ENCODE measurements at places on chromosomes 4 and X. TPM values are rescaled to one million over a fixed set of nuclear protein-coding genes. Genes with fewer than 3 reads are reported as not detected.

CT45A1 gene
- not detected for total RNA-seq

MID2 gene
- 3.7 TPM for total RNA-seq

FAM133A gene
- not detected for total RNA-seq

MAGEA9 gene
- not detected for total RNA-seq

RNF128 gene
- total RNA-seq = 47.4 TPM

TEX13B gene
- not detected for total RNA-seq

PROM1 gene
- 3.8 TPM for total RNA-seq

- no peak for DNase-seq
These were observed 119.1 kb downstream of the HMGN5 start for GRCh38 chrX:81082649-81083048.

- DNase-seq = no peak
These were observed 60.9 kb upstream of the PRPS1 start for GRCh38 chrX:107567370-107567769.

GRCh38 chrX:152619897-152620296 is 17.8 kb upstream of the GABRQ start:
- no peak for DNase-seq

- no peak for DNase-seq
These were observed 21.0 kb downstream of the CEP44 start for GRCh38 chr4:174304664-174305063.

DNA sequence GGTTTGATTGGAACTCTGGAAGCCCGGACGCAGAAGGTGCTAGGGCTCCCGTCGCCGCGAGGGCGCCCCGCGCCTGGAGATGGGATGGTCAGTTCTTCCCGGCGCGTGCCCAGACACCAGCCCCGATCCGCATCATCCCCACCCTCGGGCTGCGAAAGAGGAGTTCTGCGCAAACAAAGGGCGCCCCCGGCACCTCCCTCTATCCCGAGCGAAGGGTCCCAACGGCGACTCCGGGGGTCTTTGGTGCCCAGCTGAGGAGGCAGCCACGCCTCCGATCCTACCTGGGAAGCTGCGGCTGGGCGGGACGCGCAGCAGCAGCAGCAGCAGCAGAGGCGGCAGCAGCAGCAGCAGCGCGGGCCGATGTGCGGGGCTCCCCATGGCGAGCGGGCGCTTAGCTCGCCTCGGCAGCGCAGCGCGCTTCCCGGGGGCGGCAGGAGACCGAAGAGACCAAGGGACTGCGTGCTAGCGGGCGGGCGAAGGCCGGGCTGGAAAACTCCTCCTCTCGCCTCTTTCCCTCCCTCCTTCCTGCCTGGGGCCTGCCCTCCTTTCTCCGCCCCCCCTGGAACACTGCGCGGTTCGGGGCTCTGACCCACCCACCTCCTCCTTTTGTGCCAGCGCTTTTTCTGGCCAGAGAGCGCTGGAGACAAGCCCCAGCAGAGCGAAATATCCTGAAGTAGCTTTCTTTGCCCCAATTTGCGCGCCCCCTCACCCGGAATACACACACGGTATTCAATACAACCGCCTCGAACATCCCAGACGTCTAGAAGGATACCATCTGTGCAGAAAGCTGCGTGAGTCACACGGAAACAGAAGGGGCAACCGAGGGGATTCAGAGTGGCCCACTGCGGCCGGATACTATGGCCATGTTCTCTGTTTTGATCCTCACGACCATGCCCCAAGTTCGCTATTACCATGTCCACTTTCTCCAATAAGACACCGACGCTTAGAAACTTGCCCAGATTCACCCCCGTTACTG is at the start of gene SRPX:
Gene SRPX (minus strand): TSS at position 457 of the 976 bp plus-strand sequence. CDS start 79 bp downstream, at position 378.
- no peak for DNase-seq

GRCh38 chr4:26459756-26460530 is 30.3 kb downstream of the CCKAR start:
- DNase-seq = no peak

DNA sequence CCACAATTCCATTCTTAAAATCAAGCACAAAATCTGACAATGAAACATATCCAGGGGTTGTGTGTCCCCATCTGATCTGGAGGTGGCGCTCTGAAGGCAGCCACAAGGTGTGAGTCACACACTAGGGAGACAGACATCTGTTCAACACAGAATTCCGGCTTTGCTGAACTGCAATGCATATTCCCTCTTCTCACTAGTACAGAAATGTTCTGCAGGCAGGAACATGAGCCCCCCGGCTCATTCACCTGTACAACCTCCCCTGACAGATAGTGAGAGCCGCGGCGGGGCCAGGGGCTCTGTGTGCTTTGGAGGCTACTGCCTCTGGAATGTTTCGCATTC is 41.9 kb downstream of the WDR1 start:
- no peak for DNase-seq

Data from liver (tissue), 10 donors.